ENCODE measurements at places on chromosomes 12 and 14.

DNA sequence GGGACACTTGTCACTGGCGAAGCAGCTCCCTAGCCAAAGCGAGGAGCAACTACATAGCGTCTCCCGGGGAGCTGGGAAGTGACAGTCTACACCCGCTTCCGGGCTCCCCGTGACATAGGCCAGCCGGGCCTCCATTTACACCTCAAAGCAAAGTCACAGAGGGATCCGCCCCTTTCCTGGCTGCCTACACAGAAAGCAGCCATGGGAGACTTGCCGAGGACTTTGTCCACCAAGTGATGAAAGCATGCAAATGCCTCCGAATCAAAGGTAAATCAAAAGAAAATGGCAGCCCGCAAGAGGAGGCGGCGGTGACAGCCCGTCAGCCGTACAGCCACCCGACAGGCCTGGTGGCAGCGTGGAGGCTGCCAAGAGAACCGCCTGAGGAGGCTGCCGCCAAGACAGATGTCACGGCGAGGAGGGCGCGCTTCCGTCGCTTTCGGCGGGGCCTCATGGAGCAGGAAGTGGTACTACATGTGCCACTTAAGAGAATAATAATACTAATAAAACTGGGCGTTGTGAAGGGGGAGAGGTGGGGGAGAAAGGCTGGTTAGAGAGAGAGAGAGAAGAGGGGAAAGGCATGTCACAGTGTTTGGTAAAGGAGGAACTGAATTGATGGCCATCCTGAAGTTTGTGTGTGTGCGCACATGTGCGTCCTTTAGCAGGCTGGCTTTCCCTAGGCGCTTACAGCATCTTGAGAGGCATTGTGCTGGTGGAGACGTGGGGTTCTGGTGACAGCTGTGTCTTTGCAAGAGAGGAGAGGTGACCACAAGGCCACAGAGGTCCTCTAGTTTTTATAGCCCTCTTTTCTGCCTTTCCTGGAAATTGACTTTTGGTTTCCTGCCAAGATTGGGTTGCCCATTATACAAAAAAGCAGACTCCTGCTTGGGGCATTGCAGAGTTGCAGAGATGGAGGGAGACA, 661.7 kb downstream of the VRK1 start:
- peak; percentile 74 for DNase-seq

DNA sequence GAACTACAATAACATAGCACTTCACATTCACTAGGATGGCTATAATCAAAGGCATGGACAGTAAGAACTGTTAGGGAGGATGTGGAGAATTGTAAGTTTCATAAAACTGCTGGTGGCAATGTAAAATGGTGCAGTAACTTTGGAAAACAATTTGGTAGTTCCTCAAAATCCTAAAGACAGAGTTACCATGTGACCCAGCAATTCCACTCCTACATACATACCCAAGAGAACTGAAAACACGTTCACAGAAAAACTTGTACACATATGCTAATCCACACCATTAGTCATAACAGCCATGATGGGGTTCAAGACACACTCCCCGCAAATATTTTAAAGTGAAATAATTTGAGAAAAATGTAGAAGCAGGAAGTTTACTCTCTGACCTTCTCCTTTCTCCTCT, 31.7 kb downstream of the GALC start:
- DNase-seq: no peak

DNA sequence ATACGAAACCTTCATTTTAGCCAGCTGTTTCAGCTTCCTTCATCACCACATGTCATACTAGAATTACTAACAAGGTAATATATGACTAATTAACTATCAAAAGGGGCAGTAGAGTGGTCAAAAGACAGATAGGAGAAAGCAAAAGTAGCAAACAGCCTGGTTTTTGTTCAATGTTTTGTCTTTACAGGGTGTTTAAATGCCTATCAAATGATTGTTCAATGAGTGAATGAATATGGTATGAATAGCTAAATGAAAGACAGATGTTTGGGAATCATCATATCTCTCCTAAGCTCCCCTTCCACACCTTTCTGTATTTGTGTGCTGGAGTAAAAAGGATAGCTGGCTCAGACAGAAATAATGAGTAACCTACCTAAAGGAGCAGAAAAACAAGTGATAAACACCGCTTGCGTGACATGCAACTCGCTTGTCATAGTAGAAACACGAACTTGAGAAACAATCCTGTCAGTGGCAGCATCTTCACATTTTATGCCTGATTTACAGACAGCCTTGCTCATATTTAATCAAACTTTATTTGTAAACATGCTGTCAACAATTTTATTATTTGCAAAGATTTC, 34.2 kb downstream of the ABCC9 start:
- DNase-seq: no peak

GRCh38 chr12:90024262-90024661, 315.6 kb upstream of the ATP2B1 start:
- DNase-seq: no peak

DNA sequence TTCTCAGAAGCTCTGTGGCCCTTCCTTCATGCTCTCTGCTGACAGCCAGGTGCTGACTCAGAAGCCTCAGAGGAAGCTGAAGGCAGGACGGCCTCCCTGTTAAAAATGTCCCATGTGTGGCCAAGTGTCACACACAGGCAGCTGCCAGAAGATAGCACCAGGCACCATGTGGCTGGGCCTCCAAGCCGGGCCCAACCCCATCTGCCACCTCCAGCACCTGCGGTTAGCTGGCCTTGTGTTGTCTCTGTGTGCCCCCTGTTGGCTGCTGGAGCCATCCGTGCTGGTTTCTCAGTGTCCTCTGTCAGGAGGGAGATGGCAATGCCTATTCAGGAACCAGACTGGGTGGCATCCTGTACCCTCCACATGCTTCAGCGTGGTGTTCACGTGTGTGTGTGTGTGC, 63.2 kb downstream of the TSPAN11 start:
- DNase-seq: no peak

DNA sequence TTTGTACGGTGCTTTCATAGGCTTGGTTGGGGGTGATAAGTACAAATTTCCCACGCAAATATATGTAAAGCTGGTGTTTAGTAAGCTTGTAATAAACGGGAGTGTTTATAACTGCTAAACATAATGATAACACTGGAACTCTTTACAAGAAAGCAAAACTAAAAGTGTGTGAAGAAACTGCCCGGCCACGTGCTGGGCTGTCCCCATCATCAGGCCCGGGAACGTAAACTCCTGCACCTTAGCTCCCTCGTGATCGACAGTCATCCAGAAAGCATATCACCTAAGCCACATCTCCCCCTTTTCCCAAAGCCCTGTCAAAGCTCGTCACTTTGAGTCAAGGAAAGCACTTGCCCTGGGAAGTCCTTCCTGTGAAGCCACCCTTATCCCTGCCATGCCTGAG, 18.0 kb upstream of the PARP11 start:
- DNase-seq: no peak

DNA sequence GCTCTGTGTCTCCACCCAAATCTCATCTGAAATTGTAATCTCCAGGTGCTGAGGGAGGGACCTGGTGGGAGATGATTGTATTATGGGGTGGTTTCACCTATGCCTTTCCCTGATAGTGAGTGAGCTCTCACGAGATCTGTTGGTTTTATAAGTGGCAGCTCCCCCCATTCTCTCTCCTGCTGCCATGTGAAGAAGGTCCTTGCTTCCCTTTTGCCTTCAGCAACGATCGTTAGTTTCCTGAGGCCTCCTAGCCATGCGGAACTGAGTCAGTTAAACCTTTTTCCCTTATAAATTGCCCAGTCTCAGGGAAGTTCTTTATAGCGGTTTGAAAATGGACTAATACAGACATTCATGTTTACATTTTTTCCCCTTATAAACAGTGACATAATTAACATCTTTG, 36.1 kb downstream of the PELI2 start:
- no peak for DNase-seq

GRCh38 chr14:87305345-87305744, 687.6 kb downstream of the GALC start:
- no peak for DNase-seq

All from stimulated activated CD4-positive, alpha-beta T cell treated with anti-CD3 and anti-CD28 coated beads, Interleukin-12 subunit alpha, Interleukin-12 subunit beta, amount 100 ng/mL, for 24 hours (primary cell).